Fibroblast of lung (primary cell): ENCODE measurements at places on chromosomes 7 and 10. TPM values are rescaled to one million over a fixed set of nuclear protein-coding genes. Genes with fewer than 3 reads are reported as not detected.

Gene FAM25G
- not detected in 2 replicates for total RNA-seq

Gene IL2RA
- not detected in 2 replicates for total RNA-seq

Gene HABP2
- total RNA-seq = not detected in 2 replicates

Gene CFAP69
- 6.2 and 7.1 TPM in 2 replicates for total RNA-seq

Gene PILRA
- 0.33 TPM in 1 of 2 replicates, not detected in the other for total RNA-seq

Gene SYPL1
- total RNA-seq = 54.4 and 71.0 TPM in 2 replicates
